ENCODE measurements at places on chromosomes 3 and 15.

- no peak for DNase-seq
Measured at GRCh38 chr15:77853910-77854309, 221.2 kb upstream of the LINGO1 start.

- no peak for DNase-seq
Measured at GRCh38 chr3:10925436-10926255, 66.9 kb upstream of the SLC6A1 start.

DNA sequence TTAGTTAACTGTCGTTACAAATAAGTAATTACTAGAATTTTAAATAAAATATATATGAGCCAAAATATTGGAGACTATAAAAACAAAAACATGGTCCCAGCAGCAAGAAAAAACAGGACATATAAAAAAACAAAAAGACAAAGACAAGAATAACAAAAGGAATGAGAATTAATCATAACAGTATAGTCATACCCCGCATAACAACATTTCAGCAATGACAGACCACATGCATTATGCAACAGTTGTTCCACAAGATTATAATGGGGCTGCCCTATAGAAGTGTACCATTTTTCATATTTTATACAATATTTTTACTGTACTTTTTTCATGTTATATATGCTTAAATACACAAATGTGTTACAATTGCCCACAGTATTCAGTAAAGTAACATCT, 5.6 kb downstream of the HLTF start:
- no peak for DNase-seq

GRCh38 chr3:174973465-174973864, 114.3 kb downstream of the NAALADL2 start:
- DNase-seq: no peak

DNA sequence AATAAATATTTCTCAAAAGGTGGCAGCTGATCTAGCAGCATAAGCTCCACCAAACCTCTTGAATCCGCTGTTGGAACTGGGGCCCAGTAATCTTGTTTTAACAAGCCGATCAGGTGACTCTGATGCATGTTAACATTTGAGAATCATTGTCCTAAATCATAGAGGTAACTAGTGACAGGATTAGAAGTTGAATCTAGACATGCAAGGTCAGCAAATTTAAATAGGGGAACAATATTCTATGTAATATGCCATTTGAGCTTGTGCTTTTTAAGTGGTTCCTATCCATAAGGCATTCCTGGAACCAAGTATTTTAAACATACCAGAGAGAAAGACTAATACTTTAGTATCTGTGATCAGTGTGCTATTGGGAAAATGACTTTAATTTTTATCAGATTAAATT, 412.8 kb downstream of the PYDC2 start:
- no peak for DNase-seq

DNA sequence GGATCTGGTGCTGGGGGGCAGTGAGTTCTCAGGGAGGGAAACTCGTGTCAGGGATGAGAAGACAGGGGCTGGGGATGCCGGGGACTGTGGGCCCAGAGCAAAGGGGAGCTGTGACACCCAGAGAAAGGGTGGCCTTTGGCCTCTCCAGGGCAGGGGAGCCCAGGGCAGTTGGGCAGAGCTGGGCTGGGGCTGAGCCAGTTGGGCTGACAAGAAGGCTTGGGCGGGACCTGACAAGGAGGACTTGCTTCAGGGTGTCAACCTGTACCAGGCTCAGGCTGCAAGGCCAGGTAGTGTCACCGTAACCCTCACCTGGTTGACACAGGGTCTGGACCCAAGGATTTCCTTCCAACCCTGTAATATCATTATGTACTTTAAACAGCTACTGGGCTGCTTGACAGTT, 13.2 kb upstream of the ANPEP start:
- DNase-seq: no peak

Data from nephron progenitor cell (in vitro differentiated cells).